Activated naive CD4-positive, alpha-beta T cell treated with Interleukin-2 at 50 U/mL for 16 hours (primary cell): ENCODE measurements at places on chromosomes 6 and 20.

- DNase-seq: no peak
Observed at GRCh38 chr20:53036992-53037391, 64.8 kb downstream of the TSHZ2 start.

DNA sequence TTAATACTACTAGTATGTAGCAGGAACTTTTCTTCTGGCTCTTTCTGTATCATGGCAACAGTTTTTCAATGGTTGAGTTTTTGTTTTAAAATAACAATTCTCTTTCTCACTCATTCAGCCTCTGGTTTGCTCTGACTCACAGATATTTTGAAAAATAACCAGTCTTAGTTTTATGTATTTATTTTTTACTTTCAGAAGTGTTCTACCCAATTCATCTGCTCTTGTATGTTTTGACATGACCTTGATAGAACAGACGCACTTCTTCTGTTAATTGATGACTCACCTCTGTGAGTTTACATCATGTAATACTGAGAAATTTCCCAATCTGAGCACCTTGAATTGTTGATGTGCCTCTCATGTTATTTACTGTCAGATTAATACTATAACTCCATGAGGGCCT lies 178.9 kb downstream of the SASH1 start:
- no peak for DNase-seq

DNA sequence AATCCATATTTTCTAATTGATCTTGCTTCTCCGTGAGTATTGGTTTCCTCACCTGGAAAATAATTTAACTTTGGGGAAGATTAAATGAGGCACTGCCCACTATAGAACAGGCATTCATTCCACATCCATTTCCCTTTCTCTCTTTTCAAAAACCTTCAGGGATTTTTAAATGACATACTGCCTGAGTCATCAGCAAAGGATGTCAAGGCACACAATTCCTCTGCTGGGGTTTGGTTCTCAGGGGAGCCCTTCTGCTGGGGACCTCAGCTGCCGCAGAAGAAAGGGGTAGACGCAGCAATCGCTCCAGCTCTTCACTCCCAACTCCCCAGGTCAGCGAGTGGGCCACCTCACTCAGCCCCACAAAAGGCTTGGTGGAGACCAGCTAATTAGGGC lies 90.7 kb upstream of the BACH2 start:
- DNase-seq: no peak

DNA sequence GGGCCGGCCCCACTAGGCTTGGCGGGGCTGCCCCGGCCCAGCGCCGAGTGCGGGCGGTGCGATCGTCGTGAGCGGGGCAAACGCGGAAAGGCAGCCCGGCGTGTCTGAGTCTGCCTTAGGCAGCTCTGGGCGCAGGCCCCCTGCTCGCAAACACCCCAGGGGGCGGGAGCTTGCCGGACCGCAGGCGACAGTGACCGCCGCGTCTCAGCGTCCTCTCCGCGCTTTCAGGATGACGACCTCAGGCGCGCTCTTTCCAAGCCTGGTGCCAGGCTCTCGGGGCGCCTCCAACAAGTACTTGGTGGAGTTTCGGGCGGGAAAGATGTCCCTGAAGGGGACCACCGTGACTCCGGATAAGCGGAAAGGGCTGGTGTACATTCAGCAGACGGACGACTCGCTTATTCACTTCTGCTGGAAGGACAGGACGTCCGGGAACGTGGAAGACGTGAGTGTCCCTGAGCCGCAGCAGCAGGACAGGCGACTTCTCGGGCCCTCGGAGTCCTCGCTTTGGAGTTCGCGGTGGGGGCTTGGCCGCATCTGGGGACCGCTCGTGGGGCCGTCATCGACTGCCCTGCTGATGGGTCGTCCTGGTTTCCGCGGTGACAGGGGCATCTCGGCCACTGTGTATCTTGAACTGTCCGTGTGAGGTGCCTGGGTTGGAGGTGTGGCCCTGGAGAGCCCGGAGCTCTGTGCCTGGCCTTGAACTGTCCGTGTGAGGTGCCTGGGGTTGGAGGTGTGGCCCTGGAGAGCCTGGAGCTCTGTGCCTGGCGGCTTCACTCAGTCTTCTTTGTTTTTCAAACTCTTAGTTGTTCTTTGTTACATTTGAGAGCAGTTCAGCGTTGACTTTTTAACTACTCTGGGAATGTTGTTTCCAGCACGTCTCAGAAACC lies 786 bp downstream of the ADRM1 start:
- DNase-seq: no peak

- DNase-seq: no peak
Observed at GRCh38 chr6:33029328-33030184, 20.2 kb upstream of the HLA-DOA start.

DNA sequence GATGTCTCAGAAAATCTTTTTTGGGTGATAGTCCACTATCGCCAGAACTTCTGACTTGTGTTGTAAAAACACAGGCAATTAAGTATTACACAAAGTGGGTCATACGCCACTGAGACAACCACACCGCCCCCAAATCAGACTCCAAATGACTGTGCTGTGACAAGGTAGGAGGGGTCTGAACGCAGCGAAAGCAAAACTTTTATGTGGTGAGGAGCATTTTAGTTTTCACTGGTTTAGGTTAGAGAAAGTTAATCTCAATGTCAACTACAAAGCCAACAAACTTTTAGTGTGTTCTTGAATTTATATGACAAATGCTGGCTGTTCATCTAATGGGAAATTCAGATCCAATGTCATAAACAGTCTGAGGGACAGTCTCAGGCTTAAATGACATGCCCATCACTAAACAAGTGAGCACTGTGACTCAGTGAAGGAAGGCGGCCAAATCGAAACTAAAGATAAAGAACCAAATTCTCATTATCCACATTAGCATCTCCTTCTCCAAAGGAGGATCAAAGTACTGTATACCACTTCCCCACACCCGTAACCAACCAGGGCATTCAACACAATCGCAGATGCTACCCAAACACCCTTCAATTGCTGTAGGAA lies 186.7 kb downstream of the GJA10 start:
- peak; percentile 84 for DNase-seq

GRCh38 chr20:46828471-46828870 lies 66.2 kb upstream of the EYA2 start:
- no peak for DNase-seq
